Nucleus accumbens (tissue), 56 donors: ENCODE measurements at places on chromosomes 12 and 14.

DNA sequence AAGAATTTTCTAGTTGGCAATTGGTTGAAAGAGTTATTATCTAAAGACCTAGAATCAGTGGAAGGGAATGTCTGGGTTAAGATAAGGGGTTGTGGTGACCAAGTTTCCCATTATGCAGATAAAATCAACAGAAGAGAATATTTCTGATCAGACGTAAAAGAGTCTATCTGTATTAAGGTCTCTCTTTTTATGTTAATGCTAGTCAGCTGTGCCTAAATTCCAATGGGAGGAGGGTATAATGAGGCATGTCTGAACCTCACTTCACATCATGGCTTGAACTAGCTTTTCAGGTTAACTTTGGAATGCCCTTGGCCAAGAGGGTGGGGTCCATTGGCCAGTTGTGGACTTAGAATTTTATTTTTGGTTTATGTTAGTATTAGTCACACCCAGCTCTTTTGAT is 34.3 kb upstream of the CHST11 start:
- no peak for DNase-seq

- no peak for DNase-seq
Measured at GRCh38 chr12:48977290-48978281, 536 bp upstream of the WNT1 start.

DNA sequence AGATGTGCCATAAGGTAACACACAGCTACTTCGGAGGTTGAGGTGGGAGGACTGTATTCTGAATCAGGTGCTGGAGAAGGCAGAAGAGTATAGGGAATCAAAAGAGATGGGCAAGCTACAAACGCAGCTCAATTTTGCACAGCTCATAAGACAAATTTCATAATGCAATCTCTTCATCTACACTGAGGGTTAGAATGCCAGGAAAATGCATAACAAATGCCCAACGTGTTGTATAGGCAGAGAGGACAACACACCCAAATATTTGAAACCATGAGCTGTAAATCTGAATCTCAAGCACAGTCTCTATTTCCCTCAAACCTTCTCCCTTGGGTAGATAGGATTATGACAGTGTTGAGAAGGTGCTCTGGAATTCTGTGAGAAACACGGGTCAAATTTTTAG is 263.1 kb upstream of the FOXN3 start:
- DNase-seq = no peak

GRCh38 chr14:54348923-54349620 is 47.7 kb upstream of the CDKN3 start:
- DNase-seq = no peak

GRCh38 chr12:92971859-92972524 is 42.9 kb upstream of the EEA1 start:
- DNase-seq = no peak

GRCh38 chr12:99121546-99121945 is 476.5 kb downstream of the APAF1 start:
- no peak for DNase-seq

- DNase-seq = no peak
Measured at GRCh38 chr12:84165998-84166571, 746.5 kb downstream of the SLC6A15 start.

- no peak for DNase-seq
Measured at GRCh38 chr12:47774663-47775062, 1.6 kb downstream of the SLC48A1 start.

DNA sequence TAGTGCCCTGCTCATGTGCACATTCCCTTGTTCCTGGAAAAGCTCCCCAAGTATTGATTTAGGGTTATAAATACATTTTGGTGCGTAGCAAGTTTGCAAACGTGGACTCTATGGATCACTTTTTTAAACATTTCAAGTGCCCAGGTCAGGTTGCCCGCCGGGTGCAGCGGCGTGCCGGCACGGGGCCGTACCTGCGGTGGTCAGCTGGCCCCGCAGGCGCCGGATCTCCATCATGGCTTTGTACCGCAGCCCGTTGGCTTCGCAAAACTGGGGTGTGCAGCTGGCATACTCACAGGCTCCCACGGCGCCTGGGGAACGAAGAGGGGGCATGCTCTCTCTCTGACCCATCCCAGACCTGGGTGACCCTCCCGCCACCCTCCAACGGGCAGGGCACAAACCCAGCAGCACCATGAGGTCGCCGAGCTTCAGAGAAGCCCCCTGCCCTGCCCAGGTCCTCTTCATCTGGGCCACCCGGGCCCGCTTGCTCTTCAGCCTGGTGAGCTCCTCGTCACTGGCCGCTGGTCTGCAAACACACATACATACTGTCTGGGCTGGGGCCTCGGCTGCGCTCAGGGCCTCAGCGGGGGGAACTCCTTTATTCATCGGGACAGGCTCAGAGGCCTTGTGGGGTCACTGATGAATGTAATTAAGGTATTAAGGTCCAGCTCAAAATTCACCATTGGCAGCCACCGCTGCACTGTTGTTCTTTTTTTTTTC is 35.1 kb downstream of the DHX37 start:
- no peak for DNase-seq

DNA sequence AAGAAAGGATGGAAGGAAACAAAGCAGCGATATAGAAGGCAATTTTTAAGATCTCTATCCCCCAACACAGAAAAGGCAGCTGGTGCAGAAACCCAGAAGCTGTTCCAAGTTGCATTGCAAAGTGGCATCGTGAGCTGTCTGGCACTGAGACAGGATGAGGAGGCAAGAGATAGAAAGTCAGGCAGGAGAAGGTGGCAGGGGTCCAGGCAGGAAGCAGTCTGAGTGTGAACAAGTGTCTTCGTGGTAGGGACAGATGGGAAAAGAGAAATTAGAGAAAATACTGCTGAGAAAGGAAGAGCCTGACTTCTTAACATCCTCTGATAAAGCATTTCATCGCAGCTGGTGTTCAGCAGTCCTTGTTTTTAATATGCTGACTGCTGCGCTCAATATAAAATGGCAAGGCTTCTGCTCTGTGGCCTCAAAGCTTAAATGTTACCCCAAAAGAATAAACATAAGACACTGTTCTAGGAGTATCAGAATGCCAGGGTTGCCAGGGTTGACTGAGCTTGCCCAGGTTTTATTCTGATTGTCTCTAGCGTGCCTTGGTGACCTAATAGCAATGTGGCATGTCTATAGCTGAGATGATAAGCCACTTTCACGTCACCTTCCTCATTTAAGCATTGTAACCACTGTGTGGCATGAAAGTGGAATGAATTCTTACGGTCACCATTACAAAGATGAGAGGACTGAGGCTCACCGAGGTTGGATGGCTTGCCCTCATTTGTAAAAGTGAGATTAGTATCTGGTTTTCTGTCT is 397.6 kb downstream of the NUAK1 start:
- peak; percentile 18 for DNase-seq

DNA sequence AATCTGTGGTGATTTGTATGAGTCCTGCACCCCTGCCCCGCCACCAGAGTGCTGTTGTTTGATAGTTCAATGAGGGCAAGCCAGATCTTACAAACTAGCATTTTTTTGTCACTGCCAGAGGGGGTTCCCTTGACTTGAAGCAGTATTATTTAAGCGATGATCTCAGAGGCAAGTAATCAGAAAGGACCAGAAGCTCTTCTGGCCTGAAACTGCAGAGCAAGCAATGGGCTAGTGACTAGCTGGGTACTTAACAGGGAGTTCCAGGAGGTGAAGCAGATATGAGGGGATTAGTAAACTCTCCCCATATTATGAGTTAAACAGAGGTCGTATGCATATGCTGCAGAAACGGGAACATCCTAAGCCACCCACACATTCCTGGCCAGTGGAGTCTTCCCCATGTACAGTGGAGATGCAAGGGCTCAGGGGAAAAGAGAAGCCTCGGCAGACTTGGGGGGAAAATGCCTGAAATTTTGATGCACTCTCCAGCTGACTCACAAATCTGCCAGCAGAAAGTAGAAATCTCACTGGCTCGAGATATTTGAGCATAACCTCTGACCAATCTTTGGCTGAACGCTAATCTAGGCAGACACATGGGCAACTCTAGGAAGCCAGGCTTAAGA is 8.3 kb upstream of the CRACR2A start:
- DNase-seq = no peak

- DNase-seq = no peak
Measured at GRCh38 chr14:64550621-64551333, 1.0 kb downstream of the PPP1R36 start.

- DNase-seq = no peak
Measured at GRCh38 chr12:42568952-42569915, 20.3 kb downstream of the PRICKLE1 start.
